ENCODE measurements at places on chromosomes 2 and 18.

- no peak for DNase-seq
These were observed 90.1 kb upstream of the ASB18 start for GRCh38 chr2:236354056-236354940.

GRCh38 chr18:57281519-57281918, 70.8 kb upstream of the ST8SIA3 start:
- DNase-seq, result no peak

- DNase-seq, result peak; percentile 5
These were observed 208.4 kb downstream of the RAD51AP2 start for GRCh38 chr2:17309741-17310339.

DNA sequence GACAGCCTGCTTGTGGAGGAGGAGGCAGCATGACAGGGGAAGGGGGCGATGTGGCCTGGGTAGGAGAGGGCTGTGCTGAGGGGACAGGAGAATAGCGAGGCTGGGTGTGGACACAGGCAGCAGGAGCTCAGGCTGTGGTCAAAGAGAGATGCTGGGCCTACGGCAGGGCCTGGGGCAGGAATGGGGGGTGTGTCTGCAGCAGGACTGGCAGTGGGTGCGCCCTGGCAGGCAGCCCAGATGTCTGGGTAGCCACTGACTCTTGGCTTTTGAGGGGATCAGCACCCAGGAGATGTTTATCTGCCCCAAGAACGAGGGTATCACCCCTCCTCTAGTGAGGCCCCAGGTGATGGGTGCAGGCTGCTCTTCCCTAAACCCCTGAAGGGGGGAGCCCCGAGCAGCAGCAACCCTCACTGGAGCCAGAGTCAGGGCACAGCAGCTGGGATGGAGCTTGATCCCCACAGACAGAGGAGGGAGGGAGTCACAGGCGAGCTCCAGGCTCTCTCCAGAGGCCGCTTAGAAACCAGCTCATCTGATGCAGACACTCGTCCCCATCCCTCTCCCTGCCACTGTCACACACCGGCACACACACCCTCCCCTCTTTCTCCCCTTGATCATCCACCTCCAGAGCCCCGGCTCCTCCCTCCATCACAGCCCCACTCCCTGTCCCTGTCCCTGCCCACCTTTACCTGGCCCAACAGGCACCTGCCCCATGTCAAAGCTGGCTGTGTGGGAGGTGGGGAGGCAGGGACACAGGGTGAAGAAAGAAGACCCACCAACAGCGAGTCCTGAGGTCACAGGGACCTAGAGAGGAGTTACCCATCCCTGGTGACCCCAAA, 29.8 kb upstream of the TNS1 start:
- DNase-seq, result no peak

DNA sequence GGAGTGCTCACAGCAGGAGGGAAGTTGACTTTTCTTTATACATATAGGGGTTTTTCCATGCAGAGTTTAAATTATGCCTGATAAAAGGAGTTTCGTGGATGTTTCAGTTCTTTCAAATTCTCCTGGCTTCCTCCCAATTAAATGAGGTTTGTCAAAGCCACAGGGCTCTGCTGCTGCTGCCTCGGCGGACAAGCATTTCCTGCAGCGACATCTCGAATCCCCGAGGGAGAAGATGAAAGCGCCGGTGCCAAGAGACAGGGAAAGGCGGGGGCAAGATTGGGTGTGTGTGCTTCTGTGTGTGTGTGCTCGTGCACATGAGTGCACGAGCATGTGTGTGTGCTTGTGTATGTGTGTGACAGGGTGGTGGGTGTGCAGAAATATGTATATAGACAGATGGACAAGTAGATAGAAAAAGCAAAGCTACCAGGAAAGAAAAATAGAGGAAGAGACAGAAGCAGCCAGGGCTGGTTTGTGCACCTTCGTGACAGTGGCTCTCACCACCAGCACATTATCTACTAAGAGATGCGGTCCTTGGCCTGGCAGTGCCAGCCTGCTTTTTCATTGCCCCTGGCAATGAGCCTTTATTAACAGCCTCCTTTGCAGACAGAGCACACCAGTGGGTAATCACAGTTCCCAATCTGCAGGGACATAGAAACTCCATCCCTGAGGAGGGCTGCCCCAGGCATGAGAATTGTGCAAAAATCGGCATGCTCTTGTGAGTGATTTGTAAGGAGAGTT, 76.2 kb downstream of the CDK15 start:
- no peak for DNase-seq

DNA sequence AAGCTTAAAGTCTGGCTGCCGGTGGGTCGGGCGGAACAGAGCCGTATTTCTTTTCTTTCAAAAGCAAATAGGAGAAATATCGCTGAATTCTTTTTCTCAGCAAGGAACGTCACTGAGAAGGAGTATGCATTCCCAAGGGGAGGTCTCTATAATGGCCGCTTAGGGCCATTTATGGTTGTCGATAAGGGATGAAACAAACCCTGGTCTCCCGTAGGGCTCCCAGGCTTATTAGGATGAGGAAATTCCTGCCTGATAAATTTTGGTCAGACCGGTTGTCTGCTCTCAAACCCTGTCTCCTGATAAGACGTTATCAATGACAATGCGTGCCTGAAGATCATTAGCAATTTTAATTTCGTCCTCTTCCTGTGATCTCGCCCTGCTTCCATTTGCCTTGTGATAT, 227.7 kb upstream of the ZEB2 start:
- DNase-seq, result no peak

DNA sequence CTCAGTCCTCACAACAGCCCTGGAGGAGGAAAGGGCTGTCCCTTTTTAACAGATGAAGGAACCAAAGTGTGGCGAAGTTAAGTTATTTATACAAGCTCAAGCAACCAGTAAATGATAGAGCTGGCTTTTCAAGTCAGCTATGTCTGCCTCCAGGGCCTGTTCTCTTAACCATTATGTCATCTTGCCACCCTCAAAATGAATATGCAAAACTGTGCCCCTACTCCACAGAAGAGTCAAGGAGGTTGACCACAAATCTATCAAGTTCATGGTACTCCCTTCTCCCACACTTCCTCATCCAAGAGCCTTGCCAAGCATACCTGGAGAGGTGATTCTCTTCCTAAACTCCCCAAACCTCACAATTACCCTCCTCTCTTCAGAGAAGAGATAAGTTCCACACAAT, 37.3 kb upstream of the CREB1 start:
- no peak for DNase-seq

- no peak for DNase-seq
These were observed 29.2 kb upstream of the MBOAT2 start for GRCh38 chr2:9032536-9033255.

- no peak for DNase-seq
These were observed 136.3 kb downstream of the TMEM163 start for GRCh38 chr2:134582547-134582899.

GRCh38 chr2:72965770-72966450, 48.6 kb downstream of the EMX1 start:
- DNase-seq, result no peak

DNA sequence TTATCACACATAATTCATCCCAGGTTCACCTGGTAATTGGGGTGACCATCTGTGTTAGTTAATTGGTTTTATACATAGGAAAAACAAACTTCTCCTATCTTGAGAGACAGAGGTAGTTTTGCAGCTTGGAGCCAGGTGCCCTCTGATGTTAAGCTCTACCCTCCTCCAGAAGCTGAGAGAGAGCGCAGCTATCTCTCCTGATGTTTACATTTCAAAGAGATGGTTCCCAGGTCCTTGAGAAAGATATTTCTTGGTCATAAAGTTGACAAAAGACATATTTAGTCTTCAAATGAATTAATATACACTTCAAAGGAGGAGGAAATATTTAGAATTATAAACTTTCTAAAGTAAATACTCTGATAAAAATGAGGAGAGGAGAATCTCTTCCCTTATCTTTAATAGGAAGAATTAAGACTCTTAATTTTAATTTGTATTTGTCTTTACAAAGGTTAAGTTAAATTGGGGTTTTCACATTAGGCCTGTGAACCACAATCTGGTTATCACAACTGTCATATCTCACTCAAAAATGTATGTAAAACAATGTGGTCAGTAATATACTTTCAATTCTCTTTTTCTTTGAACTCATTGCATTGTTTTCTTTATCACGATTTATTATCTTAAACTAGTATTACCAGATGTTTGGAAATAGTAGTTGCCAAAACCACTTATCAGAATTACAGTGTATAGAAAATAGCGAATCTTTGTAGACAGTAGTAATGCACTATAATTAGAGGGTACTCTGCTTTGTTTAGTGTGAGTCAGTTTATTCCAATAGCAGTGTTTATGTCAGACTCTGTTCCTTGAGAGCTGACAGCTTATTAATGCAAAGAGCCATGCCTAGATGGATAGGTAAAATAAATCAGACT, 26.8 kb downstream of the SERPINB4 start:
- no peak for DNase-seq

DNA sequence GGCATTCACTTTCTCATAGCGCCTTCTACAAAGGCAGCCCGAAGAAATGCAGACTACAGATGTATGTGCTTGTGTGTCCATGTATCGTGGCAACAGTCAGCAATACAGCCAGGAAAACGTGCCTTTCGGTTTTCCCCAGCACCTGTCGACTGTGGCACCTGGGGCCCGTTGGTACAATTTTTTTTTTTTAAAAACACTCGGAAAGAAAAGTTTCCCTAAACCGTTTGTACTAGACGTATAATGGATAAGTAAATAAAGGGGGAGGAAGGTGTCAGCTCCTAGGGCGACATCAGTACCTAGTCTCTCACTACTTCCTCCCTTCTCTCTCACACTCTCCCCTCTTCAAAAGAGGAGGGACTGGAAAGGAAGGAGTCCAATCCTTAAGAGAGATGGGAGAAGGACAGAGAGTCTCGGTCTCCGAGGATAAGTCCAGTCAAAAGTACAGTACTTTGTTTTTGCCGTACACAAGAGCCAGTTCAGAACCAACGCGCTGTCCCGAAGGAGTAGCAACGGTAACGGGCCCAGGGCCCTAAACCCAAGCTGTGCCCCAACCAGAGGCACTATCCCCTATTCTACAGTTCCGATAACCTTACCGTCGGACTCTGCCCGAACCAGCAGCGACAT, 759 bp downstream of the PPP4R3B start:
- no peak for DNase-seq

GRCh38 chr18:29377346-29377745, 1200.4 kb upstream of the CDH2 start:
- DNase-seq, result no peak

- no peak for DNase-seq
These were observed 12.6 kb downstream of the MC5R start for GRCh38 chr18:13836559-13836958.

GRCh38 chr18:28432339-28432738, 255.4 kb upstream of the CDH2 start:
- DNase-seq, result no peak

GRCh38 chr2:106165029-106165428, 29.1 kb downstream of the UXS1 start:
- DNase-seq, result no peak

DNA sequence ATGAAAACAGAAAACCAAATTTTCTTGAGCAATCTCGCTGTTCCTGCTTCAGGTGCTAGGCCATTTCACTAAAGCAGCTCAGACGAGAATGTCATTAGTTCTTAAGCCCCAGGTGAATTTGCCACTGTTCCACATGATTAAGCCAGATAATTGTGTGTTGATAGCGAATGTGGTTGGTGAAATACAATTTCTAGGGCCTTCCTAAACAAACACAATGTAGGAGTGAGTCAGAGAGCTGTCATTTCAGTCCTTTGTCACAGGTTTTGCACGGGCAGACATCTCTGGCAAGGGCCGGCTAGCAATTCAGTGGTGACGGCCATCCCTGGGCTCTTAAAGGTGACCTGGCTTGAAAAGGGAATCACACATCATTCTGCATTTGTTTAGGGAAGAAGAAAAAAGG, 170.7 kb downstream of the TMEM182 start:
- no peak for DNase-seq

- no peak for DNase-seq
These were observed 2.5 kb upstream of the ANO7 start for GRCh38 chr2:241185961-241186360.

GRCh38 chr2:193124815-193125214, 930.1 kb upstream of the TMEFF2 start:
- no peak for DNase-seq

GRCh38 chr2:239008004-239008403, 160.1 kb downstream of the TWIST2 start:
- no peak for DNase-seq

- DNase-seq, result no peak
These were observed 59.7 kb downstream of the SCG2 start for GRCh38 chr2:223542501-223542900.

- no peak for DNase-seq
These were observed 331.8 kb downstream of the ALK start for GRCh38 chr2:29589440-29590103.

GRCh38 chr18:2526329-2526728, 45.0 kb downstream of the METTL4 start:
- no peak for DNase-seq

- no peak for DNase-seq
These were observed 5.7 kb downstream of the PARD3B start for GRCh38 chr2:204550751-204551511.

- DNase-seq, result peak; percentile 76
These were observed 43.0 kb upstream of the SLC1A4 start for GRCh38 chr2:64945973-64946768.

GRCh38 chr2:44295633-44296359, 20.5 kb downstream of the SLC3A1 start:
- no peak for DNase-seq

- no peak for DNase-seq
These were observed 161.8 kb downstream of the PRKCE start for GRCh38 chr2:45813003-45813941.

Measured in stimulated activated naive CD8-positive, alpha-beta T cell treated with anti-CD3 and anti-CD28 coated beads, Interleukin-15, Interleukin-2, amounts not matched to agents 100 U/mL and 50 U/mL, for 24 hours (primary cell).